ENCODE measurements at places on chromosomes 6 and 20.
A peak's percentile ranks its signal among the peaks of the same experiment; 100 is the strongest.

DNA sequence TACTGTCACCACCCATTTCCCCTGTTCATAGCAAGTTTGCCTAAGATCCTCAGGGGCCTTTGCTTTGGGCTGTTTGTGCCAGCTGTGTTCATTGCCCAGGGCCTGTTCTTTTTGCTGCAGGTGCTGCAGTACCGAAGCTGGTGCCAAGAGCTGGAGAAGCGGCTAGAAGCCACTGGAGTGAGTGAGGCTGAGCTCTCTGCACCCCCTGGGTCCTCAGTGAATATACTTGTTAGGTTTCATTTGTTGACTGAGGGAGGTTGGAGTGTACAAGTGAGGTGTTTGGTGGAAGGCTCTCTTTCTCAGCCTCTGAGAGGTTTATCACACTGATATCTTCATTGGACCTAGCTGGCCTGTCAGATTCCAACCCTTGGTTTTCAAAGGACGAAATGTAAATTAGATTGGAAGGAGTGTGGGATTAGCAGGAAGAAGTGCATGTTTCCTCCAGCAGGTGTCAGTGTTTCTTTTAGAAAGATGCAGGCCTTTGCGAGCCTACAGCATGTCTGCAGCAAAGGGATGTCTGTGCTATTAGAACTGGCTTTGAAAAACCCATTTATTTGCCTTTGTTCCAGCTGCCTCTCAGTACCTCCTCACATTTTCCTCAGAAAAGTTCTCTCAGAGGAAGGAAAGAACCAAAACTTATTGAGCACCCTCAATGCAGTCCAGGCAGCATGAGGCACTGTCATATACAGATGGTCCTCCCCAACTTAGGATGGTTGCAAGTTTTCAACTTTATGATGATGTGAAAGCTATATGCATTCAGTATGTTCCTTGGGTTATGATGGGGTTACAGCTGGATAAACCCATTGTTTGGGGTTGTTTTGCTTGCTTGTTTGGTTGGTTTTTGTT is 8.3 kb downstream of the CEP250 start:
- peak; percentile 55 for DNase-seq

GRCh38 chr20:36043441-36043840 is 75.1 kb downstream of the CNBD2 start:
- no peak for DNase-seq

DNA sequence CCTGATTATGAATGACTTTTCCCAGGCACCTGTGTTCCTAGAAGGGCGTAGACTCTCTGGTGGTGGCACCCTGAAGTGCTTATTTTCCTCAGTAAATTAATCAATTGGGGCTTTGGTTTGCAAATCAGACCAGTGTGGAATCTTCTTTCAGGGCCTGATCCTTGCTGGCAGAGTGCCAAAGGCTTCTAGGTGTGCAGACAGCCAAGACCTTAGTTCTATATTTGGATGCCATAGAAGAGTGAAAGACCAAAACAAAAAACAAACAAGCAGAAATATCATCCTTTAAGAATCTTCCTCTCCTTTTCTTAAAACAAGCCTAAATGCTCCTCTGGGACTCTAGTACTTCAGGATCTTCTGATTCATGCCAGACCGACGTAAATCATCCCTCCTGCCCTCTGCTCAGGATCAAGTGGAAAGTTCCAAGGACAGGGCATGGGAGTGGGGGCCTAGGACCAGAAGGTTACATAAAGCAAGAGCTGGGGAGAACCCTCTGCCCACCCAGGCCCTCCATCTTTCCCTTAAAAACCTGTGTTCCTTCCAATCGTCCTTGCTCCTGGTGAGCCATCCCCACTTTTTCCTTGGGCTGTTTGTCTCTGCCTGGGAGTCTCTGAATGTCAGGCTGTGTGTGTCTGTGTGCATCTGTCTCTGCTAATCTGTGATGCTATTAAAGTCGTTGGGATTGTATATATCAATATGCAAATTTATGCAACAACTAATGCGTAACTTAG is 70.5 kb upstream of the MYLIP start:
- DNase-seq: no peak

DNA sequence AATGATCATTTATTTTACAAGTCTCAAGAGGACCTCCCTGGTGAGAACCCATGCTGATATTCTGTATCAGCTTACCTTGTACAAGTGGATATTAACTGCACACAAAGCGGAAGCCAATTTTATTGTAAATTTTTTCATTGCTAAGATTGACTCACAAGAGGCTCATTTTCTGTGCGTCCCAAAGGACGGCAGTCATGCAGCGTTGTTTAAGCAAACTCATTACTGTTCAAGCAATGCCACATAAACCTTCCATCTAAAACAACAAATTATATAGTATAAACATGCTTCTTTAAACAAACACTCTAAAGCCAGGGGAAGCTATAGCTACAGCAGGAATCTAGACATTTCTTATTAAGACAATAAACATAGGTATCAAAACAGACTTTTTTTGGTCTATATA is 575.3 kb downstream of the FRK start:
- no peak for DNase-seq

DNA sequence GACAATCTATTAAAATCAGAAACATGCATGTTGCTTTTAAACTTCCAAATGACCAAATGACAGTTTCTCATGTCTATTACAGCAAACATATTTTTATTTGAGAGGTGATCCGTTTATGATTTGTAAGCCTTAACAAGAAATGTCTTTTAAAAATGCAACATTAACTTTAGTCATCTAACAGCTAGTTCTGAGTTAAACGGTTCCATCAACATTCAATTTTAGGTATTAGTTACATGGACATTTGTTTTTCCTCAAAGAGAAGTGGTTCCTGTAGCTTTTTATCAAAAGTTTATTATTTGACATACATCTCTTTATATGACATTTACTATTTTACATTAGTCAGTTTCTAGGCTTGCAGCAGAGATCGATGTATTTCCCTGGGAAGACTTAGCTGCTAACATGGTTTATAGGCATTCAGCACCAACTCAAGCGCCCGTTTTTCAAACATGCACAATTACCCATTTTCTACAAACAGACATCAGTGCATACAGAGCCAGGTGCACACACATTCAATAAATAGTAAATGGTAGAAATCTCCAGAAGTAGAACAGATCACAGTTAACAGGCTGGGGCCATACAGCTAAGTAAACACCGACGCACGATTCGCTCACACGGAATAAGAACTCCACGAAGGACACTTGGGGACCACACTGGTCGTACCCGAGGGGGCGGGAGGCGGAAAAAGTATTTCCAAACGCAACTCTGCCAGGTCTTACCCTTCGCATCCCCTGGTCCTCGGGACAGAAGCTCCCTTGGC is 882 bp downstream of the CNR1 start:
- DNase-seq: no peak

- DNase-seq: peak; percentile 42
These were observed 558 bp downstream of the XKR7 start for GRCh38 chr20:31968291-31969126.

DNA sequence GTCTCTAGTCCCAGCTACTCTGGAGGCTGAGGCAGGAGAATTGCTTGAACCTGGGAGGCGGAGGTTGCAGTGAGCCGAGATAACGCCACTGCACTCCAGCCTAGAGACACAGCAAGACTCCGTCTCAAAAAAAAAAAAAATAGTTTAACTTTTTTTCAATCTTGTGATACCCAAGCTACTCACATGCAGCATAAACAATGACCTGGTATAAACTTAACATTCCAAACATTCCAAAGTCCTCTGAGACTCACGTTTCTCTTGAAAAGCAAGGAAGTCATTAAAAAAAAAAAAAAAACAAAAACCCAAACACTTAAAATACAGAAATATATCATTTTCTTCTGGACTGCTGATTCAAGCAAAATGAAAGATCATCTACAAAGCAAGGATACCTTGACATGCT is 14.3 kb downstream of the CRNKL1 start:
- DNase-seq: no peak

- DNase-seq: no peak
These were observed 10.8 kb downstream of the KIAA1755 start for GRCh38 chr20:38249536-38250310.

GRCh38 chr6:35024551-35025054 is 116.5 kb downstream of the TCP11 start:
- no peak for DNase-seq

DNA sequence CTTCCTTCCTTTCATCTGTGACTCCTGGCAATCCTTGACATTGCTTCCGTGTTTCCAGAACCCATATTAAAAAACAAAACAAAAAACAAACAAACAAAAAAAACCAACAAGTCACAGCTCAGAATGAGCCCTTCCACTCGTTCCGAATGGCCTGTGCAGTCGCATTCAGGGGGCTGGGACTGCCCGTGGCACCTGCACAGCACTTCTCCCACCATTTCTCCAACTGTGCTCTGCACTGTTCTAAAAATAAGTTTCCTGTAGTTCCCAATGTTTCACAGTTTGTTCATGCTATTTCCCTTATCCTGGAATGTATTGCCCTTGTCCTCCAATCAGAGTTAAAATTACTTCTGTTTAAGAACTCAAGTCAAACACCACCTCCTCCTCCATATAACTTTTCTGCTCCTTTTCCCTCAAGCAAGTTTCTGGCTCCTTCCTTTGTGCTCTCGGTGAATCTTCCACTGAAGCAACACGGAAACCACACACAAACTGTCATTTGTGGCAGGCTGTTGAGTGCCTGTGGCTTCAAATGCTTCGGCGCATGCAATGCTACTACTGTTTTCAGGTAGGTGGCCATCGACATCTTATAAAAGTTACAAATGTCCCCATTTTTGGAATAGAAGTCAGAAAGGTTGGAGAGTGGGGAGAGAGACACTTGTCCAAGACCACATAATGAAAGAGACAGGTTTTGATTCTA is 57.7 kb downstream of the PDE10A start:
- DNase-seq: no peak

DNA sequence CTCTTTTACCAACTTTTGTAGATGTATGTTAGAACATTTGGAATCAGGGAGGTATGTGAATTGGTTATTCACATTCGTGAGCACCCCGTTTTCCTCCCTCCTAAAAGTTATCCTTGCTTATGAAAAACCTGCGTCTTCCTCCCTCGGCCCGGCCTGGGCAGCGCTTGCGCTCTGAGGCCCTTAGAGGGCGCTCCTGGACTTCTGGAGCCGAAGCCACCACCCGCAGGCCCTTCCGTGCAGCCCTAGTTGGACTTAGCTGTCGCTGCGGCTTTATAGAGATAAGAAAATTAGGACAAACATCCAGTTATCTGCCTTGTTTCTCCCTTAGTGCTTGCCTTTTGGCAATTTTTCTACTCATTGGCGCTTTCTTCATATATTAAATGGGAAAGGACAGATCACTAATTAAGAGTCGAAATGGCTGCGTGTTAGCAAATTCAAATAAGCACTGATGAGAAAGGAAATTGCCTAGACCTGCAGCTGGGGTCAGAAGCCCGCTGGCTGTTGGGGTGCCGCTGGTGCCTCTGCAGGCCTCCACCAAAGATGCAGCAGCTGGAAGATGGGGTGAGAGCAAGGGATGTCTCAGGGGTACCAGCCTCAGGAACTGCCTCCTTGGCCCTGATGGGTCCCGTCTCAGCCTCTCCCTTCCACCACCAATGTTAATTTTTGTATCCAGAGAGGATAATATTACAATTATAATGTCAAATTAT is 5.2 kb downstream of the FNDC1 start:
- peak; percentile 60 for DNase-seq

DNA sequence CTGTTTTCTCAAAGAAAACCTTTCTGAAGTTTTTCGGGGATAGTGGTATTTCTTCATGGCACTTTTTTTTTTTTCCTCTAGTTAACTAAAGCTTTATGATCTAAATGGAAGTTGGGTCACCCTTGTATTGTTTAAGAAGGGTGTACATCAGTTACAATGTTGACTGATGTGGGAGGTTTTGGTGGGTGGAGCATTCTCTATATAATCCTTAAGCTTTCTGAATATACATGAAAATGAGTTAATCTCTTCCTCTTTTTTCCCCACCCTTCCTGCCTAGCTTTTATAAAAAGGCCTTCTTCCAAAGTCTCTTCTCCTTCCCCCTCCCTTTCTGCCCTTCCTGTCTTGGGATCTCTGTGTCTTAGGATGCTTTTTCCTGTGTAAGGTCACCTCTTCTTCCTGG is 47.2 kb downstream of the DHX35 start:
- no peak for DNase-seq

DNA sequence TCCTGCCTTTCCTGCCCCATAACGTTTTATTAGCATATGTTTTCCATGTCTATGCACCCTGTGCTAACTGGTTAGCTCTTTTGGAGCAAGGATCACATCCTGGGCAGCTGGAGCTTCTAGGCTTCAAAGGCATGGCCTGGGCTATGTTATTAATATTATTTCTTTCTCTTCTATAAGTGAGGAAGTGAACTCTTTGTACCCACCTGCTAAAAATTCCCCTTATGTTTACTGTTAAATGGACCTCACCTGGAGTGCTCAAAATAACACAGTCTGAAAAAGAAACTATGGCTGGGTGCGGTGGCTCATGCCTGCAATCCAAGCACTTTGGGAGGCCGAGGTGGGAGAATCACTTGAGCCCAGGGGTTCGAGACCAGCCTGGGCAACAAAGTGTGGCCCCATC is 97.8 kb downstream of the TNFAIP3 start:
- DNase-seq: no peak

DNA sequence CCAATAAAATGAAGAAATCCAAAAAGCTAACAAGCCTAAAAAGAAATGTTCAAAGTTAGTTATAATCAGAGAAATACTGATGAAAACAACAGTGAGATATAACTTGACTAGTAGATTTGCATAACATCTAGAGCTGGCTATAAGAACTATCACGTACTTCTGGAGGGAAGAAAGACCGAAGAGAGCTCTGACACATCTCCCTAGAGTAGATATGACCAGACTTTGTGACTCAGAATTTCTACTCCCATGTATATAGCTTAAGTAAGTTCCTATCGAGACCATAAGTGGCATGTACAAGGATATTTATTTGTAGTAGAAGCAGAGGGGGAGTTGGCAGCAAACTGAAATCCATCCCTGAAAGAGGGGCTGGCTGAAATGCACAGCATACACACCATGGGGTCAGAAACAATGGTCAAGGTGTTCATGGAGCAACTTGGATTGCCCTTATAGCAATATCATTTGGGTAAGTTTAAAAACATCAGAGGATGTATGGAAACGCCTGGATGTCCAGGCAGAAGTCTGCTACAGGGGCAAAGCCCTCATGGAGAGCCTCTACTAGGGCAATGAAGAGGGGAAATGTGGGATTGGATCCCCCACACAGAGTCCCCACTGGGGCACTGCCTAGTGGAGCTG is 25.6 kb upstream of the IL17A start:
- DNase-seq: no peak

GRCh38 chr6:140485740-140486449 is 1111.4 kb upstream of the CITED2 start:
- no peak for DNase-seq

DNA sequence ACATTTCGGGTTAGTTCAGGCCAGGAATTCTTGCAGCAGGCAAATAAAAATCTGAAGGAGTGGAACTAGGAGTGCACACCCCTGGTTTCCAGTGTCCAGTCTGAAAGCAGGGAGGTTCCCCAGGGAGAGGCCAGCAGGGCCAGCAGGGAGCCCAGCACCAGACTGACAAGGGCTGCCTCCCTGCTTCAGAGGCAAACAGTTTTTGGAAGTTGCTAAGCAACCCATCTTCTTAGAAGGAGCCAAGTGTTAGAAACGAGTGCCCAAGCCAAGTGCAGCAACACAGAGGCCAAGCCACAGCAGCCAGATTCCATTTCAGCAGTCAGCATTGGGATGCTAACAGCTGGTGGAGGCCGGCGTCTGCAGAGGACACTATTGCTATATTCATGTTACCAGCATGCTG is 179.1 kb downstream of the SYNDIG1 start:
- DNase-seq: no peak

Data from foreskin melanocyte (primary cell).